ENCODE measurements at places on chromosomes 4 and X. TPM values are rescaled to one million over a fixed set of nuclear protein-coding genes. Genes with fewer than 3 reads are reported as not detected.

COL25A1 gene
- 65.3 TPM for total RNA-seq

RTL5 gene
- total RNA-seq: 12.4 TPM

GRID2 gene
- total RNA-seq: 19.8 TPM

CYSLTR1 gene
- total RNA-seq: 5.2 TPM

MAGEA11 gene
- 0.77 TPM for total RNA-seq

MAOA gene
- 58.4 TPM for total RNA-seq

MAMLD1 gene
- 5.6 TPM for total RNA-seq

USP17L30 gene
- total RNA-seq: not detected

ZDHHC15 gene
- total RNA-seq: 8.0 TPM

SPINK2 gene
- total RNA-seq: not detected

SHOX gene
- 7.3 TPM for total RNA-seq

EXOC1L gene
- total RNA-seq: not detected

PSAPL1 gene
- 0.05 TPM for total RNA-seq

HERC5 gene
- 4.2 TPM for total RNA-seq

CITED1 gene
- 4.6 TPM for total RNA-seq

HSFX3 gene
- not detected for total RNA-seq

GAB3 gene
- 4.3 TPM for total RNA-seq

CLDN22 gene
- not detected for total RNA-seq

CT83 gene
- not detected for total RNA-seq

PABPC5 gene
- 8.4 TPM for total RNA-seq

ABLIM2 gene
- total RNA-seq: 13.5 TPM

AFP gene
- total RNA-seq: not detected

TXK gene
- total RNA-seq: 2.9 TPM

LRCH2 gene
- total RNA-seq: 23.3 TPM

UPF3B gene
- total RNA-seq: 6.5 TPM

AFF2 gene
- 63.7 TPM for total RNA-seq

ADGRG4 gene
- total RNA-seq: not detected

CLGN gene
- total RNA-seq: 22.5 TPM

ACE2 gene
- 1.7 TPM for total RNA-seq

RASSF6 gene
- total RNA-seq: 4.2 TPM

SULT1E1 gene
- 35.0 TPM for total RNA-seq

F8 gene
- total RNA-seq: 5.9 TPM

FGFBP2 gene
- not detected for total RNA-seq

PNMA5 gene
- total RNA-seq: not detected

FAM200B gene
- total RNA-seq: 81.3 TPM

DHX15 gene
- total RNA-seq: 322 TPM

All from camera-type eye (tissue), 1 donor.